ENCODE measurements at places on chromosomes 4 and X.

DNA sequence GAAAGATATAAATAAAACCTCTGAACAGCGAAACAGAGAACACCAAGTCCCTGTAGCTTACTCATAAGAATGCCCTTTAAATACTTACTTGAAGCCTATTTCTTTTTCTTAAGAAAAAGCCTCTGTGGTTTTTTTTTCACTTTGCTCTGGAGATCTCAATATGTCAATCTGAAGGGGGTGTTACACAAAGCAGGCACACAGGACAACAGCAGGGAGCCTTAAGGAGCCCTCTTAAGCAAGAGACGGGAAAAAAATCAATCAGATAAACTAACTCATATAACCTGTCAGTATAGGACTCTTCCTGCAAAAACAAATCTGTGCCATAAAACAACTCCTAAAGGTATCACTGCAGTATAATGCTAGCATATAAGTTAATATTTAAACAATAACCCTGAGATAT, 611.1 kb upstream of the ATOH1 start:
- no peak for DNase-seq

GRCh38 chr4:84530454-84530853, 31.4 kb upstream of the NKX6-1 start:
- DNase-seq = no peak

DNA sequence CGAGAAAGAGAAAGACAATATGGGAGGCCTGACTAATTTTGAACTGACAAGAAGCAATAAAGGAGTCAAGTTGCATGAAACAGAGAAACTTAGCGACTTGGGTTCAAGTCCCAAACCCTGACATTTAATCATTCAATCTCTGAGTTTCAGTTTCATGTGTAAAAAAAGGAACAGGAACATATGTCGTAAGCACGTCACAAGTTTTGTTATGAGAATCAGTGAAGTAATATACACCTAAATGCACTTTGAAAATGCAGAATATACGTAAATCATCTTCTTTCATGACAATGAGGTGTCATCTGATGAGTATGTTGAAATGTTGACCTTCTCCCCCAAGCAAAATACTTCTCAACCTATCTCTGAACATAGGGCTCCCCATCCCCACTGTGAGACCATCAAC, 10.4 kb downstream of the ACOT9 start:
- DNase-seq = no peak

DNA sequence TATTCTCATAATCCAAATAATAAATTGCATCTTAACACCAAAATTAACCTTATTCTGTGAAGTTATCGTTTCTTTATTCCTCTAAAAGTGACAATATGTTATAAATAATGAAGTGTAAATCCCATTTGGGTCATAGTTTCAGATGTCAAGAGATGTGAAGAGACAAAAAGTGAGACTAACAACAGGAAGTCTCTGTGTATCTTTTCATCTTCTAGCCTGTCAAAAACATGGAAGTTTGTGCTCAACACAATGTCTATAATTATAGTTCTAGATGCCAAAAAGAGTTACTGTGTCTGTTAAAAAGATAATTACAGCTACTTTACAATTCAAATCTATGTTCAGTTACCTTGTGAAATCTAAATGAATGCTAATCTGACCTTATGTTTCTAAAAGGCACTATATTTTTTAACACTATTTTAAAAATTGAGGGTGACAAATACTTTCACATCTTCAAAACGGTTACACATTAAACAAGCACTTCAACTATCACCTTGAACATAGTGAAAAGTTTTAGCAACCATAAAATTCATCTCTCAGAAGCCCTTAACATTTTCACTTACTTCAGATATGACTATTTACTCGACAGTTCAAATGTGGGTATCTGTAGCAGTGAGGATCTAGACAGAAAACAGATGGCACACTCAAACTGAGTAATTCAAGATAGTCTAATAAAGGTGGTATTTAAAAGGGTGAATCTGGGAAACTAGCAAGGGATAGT, 509.8 kb downstream of the ARAP2 start:
- DNase-seq = no peak

DNA sequence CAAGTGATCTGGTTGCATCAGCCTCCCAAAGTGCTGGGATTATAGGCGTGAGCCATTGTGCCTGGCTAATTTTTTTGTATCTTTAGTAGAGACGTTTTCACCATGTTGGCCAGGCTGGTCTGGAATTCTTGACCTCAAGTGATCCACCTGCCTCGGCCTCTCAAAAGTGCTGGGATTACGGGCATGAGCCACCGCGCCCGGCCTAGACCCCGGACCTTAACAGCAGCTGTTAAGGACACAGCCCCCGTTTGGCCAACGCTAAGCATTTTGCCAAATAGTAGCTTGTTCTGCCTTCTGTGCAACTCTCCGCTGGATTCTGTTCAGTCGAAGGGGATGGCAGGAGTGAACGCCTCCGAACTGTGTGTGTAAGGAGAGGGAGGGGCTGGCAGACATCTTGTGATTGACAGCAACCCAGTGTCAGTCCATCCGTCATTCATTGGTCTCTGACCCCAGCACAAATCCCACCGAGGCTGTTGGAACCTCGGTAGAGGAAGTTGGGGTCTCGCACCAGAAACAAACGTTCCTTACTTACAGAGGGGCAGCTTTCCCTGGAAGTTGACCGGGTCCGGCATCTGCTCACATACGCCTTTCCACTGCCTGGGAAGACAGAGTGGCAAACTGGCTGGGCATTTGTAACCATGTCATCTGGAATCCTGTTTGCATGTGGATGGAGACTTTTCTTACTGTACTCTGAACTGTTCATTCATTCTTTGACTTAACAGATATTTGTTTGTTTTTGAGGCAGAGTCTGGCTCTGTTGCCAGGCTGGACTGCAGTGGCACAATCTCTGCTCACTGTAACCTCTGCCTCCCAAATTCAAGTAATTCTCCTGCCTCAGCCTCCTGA, 69.4 kb downstream of the TRAPPC11 start:
- no peak for DNase-seq

- DNase-seq = peak; percentile 57
Measured at GRCh38 chr4:19358015-19358414, 893.7 kb upstream of the SLIT2 start.

DNA sequence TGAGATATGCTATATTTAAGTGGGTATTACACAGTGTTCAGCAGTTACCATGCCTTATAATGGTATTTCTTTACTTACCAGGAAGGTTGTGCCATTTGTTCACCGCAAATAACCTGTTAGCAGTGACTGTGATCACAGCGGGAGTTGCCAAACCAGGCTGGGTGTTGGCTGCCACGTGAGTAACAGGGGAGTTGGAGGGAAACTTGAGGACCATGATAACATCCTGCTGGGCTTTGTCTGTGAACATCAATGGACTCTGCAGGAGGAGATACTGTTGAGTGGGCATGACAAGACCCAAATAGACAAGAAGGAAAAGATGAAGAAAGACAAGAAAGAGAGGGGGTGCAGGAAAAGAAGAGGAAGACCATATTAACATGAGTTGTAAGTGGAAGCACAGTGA, 242.9 kb downstream of the DCLK2 start:
- no peak for DNase-seq

- DNase-seq = no peak
Measured at GRCh38 chrX:131571348-131571747, 27.5 kb downstream of the OR13H1 start.

DNA sequence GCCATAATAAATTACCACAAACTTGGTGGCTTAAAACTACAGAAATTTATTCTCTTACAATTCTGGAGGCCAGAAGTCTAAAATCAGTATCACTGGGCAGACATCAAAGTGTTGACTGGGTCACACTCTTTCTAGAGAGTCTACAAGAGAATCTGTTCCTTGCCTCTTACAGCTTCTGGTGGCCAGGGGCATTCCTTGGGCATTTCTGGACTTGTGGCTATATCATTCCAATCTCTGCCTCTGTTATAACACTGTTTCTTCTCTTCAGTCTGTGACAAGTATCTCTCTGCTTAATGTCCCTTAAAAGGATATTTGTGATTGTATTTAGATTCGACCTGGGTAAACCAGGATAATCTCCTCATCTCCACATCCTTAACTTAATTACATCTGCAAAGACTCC, 207.3 kb upstream of the DCAF8L1 start:
- peak; percentile 45 for DNase-seq

DNA sequence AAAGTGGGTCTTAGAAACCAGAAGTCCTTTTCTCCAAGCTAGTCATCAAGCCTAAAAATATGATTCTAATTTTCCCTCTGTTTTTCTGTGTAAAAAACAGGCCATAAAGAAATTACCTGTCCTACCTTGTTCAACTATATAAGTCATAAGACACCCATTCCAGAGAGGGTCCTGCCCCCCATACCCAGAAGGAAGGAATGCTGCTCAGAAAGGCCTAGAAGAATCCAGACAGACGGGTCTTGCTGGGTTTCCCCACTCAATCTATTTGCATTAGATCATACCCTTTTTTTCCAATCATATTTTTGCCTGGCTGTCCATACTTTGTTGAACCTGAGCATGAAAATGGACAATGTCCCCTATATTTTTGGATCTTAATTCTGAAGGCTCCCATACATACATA, 16.3 kb upstream of the XAGE2 start:
- no peak for DNase-seq

- DNase-seq = peak; percentile 77
Measured at GRCh38 chr4:5370286-5370685, 319.0 kb downstream of the STK32B start.

- DNase-seq = no peak
Measured at GRCh38 chr4:181819946-181820345, 423.3 kb upstream of the TENM3 start.

GRCh38 chr4:177008836-177009501, 216.2 kb upstream of the VEGFC start:
- DNase-seq = no peak

- no peak for DNase-seq
Measured at GRCh38 chr4:2417226-2417764, 1.1 kb downstream of the ZFYVE28 start.

DNA sequence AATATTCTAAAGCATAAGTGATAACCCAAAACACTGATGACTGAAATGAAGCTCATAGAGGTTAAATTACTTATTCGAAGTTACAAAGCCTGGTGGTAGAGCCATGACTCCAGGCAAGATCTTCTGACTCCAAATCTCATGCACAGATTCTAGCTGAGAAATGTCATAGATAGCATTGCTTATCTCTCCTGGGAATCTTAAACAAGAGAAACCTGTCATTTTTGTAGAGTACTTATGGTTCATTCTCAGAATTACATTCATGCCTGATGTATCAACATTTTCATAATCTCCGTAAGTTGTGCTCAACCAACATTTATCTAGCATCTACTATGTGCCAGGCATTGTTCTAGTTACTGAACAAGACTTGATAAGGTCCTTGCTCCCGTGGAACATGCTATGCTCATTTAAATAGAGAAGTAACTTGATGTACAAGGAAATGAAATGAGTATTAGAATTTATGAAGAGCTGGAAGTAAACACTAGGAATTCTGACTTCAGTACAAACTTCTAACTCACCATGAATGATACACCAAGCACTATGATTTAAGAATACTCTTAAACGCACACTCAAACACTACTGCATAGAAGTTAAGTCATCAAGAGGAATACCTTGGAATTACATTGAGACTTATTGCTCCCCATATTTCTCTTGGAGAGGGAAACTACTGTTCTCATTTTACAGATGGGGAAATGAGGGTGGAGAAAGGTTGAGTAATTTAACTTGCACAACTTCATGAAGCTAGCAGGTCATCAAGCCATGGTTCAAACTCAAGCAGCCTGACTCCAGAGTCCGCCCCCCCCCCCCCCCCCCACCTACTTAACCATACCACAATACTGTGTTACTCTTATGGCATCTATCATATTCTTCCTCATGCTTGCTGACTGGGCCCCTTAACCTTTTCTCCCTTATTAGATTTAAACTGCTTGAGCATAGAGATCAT, 45.4 kb downstream of the MBNL3 start:
- no peak for DNase-seq

GRCh38 chr4:36285784-36286480, 4.5 kb downstream of the DTHD1 start:
- DNase-seq = peak; percentile 79

DNA sequence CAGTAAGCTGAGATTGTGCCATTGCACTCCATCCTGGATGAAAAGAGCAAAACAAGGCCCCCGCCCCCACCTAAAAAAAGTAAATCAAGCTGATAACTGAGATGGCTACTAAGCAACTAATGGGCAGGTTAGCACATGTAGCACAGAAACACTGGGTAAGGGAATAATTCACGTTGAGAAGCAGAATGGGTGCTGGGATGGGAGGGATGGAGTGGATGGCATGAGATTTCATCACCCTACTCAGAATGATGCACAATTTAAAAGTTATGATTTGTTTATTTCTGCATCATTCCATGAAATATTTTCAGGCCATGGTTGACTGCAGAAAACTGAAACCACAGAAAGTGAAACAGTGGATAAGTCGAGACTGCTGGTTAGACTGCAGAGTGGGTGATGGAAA, 224.0 kb downstream of the ARAP2 start:
- DNase-seq = no peak

DNA sequence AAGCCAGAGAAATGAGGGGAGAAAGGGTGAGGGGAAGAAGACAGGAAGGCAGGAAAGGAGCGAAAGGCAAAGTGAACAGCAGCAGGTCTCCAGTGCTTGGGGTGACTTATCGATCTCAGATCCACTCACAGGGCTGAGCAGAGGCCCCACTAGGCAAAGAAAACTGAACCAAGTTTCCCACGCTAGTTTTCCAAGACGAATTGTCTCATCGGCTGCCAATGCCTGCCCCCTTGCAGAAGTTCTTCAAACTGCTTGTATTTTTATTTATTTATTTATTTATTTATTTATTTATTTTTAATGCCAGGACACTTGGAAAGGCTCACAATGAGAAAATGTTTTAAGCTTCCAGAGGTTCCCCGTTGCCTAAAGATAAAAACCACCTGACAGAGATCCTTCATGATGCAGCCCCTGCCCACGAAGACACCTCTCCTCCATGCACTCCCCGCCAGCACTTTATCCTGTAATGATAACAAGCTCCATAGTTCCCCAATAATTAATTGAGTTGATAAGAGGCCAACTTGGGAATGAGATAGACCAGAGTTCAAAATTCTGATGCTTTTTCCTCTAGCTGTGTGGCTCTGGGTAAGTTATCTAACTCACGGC, 43.2 kb downstream of the QDPR start:
- peak; percentile 35 for DNase-seq

DNA sequence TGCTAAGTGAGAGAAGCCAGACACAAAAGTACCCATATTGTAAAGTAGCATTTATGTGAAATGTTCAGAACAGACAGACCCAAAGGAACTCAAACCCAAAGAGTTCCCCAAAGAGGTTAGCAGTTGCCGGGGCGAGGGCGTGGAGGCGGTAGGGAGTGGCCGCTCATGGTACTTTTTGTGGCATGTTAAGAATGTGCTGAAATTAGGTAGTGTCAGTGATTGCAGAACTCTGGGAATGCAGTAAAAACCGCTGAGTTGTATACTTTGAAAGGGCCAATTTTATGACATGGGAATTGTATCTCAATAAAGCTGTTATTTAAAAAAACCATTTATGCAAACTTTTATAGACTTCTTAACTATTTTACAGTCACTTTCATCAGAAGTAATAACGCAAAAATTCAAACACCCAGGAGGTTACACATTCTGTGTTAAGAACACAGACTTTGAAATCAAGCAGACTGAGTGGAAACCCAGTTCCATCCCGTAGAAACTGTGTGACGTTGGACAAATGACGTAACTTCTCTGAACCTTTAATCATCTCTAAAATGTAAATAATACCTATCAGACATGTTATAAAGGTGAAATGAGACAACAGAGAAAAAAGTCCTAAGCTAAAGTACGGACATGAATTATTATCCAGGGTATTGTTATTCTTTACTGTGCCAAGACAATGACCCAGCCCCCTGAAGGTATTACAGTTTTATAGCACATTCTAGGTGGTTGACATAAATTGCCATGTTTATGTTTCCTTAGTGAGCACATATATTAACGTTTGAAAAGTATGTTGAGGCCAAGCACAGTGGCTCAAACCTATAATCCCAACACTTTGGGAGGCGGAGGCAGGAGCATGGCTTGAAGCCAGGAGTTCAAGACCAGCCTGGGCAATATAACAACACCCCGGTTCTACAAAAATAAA, 19.7 kb downstream of the ZFP42 start:
- DNase-seq = no peak
